ENCODE measurements at places on chromosomes 7 and 10.

DNA sequence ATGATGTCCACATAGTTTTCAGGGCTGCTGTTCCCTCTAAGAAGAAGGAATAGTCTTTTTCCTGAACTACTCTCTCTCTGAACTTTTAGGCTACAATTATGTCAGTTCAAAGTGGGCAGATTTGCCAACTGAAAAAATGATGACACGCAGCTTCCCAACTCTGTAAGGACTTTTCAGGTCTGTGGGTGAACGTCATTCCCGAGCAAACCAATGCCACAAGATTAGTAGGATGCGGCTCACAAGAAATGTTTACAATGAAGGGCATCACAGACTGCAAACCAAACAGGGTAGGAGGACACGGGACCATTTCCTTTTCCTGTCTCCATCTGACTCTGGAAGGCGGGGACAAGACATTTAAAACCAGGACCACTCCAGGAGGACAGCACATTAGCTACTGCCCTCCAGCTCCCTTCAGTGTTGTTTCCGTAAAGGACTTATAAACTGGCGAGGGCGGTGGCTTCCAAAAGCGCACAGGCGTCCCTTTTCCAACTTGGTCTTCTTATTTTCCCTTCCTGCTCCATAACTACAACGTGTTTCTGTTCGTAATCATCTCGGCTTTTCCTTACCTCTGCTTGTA, 539 bp upstream of the MKLN1 start:
- DNase-seq, result no peak

- DNase-seq, result no peak
These were observed 39.6 kb downstream of the PDGFA start for GRCh38 chr7:479948-480499.

DNA sequence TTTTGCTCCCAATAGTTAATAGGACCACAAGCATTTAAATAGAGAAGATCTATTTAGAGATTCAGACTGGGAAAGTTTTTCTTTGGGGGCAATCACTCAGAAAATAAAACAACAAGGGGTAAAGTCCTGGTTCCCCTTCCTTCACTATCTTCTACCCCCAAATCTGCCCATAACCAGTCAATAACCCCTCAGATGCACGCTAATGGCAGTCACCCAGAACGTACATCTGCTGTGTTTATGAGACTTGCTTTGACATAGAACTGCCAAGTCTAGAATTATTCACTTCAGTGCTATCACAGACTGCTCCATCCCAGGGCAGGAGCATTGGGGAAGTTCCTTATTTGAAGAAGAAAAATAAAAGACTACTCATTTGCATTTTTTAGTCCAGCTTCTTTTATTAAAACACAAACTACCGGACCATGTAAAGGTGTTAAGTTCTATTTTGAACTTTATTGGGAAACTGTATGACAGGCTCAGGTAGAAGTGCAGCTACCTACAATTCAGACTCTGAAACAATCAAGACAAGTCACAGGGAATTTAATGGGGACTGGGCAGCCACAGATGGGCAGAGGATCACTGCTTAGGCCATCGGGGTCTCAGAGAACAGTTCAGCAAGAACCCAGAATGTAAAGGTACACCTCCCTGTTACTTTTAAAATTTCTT, 38.4 kb downstream of the ANK3 start:
- no peak for DNase-seq

DNA sequence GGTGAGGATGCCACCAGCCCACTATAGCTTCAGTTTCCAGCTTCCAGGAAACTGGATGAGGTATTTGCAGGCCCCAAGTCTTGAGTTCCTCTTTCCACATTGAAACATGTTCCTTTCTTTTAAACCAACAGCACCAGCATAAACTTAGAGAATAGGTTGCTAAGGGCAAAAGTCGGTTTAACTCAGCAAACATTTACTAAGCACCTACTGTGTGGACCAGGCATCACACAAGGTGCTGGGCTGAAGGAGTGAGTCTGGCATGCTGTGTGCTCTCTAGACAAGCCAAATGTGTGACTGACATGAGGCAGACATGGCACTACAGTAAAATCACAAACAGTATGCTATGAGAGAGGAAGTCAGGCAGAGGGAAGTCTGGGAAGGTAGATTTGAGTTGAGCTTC, 11.0 kb upstream of the RASSF4 start:
- DNase-seq, result no peak

- no peak for DNase-seq
These were observed 53.9 kb downstream of the SYPL1 start for GRCh38 chr7:106057962-106058927.

GRCh38 chr7:88254721-88255424, 35.0 kb upstream of the SRI start:
- no peak for DNase-seq

DNA sequence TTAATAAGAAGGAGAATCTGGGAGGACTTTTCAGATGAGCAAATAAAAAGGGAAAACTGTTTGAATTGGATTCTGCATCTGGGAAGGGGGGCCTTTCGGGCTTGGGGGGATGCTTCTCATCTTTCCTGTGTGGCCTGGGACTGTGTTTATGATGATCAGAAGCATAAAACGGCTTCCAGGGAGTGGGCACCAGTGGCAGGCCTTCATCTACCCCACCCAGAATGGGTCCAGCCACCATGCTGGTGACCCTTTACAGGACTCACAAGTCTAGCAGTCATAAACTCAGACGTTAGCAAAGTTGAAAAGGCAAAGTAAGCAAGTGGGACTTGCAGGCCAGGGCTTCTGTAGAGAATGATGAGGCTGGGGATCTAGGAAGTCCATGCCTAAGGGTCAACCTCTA, 198.3 kb upstream of the ZMIZ1 start:
- no peak for DNase-seq

DNA sequence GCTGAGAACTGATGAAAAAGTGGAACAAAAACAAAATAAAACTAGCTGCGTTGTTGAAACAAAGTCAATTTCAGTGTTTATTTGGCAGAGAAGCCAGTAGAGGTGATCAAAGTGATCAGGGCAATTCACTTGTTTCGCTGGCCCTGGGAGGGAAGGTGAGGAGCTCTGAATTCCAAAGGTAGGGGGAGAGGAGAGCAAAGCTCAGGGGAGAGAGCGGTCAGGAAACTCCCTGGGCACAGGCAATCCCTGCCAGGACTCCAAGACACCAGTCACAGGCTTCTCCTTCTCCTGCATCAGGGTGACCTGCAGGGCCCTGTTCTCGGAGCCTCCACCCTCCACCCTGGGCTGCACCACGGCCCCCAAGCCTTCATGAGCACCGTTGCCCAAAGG, 6.8 kb upstream of the KIAA1217 start:
- no peak for DNase-seq

DNA sequence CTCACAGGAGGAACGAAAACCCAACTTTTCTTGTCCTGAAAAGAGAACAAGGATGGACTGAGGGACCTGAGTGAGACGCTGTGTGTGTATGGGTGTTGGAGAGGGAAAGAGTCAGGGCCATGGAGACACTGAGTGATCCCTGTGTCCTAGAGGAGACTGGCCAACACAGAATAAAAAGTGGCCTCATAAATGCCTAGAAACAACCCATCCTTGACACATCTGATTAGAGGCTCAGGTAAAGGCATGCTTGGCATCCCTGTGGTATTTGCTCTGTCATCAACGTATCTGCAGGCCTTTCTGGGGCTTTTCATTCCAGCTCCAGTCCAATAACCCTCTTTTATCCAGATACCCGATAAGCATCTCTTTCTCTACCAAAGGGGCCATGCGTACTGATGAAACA, 86.3 kb downstream of the FGFR2 start:
- no peak for DNase-seq

DNA sequence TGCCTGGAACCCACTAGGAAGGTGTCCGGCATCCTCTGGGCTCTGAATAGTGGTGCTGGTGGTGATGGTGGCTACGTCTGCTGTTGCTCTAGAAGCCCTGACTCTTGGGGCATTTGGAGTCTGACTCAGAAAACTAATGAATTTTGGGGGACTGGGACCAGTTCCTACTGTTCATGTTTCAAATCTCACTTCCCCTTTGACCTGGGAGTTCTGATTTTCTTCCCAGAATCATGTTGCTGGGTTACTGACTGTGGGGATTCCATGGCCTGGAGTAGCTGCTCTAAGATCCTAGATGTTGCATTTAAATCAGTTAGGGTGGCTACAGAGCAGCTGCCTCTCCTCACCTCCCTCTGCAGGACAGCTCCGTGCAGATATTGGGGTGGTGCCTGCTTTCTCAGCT, 3.2 kb downstream of the TSPAN33 start:
- DNase-seq, result no peak

- DNase-seq, result no peak
These were observed 589 bp upstream of the ZFAND4 start for GRCh38 chr10:45673074-45673648.

DNA sequence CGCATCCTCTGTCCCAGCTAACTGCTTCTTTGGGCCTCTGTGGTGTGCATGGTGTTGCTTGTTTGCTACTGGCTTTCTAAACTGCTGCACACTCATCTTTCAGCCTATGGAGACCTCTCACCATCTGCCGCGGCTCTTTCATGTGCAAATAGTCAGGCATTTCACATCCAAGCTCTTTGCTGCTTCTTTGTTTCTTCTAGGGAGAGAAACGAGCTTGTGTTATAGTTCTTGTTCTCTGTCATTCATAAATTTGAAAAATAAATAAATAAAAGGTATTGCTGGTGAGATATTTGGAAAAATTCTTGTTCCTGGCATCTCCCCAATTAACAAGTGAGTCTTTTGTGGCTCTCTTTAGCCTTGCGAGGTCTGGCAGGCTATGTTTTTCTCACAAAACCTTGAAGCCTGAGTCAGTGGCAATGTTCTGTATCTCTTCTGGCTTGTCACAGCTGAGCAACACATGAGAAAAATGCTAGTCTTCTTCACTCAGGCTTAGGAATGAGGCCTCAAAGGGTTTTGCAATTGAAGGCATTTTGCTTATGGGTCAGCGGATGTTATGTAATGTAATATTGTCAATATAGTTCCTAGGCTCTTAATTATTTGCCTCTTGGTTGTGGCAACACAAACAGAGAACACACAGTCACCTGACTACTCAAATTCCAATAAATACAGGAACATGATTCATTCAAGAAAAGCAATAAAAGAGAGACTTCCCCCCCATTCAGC, 274.0 kb downstream of the FRMD4A start:
- no peak for DNase-seq

- DNase-seq, result no peak
These were observed 7.8 kb upstream of the CCNY start for GRCh38 chr10:35328404-35329037.

GRCh38 chr7:2041496-2042367, 191.0 kb downstream of the MAD1L1 start:
- no peak for DNase-seq

GRCh38 chr10:109247814-109248213, 675.5 kb downstream of the XPNPEP1 start:
- no peak for DNase-seq

- DNase-seq, result no peak
These were observed 95.5 kb downstream of the SGMS1 start for GRCh38 chr10:50528206-50528605.

- DNase-seq, result no peak
These were observed 20.4 kb upstream of the CARD11 start for GRCh38 chr7:3064067-3064466.

- DNase-seq, result no peak
These were observed 1.4 kb upstream of the TSPAN15 start for GRCh38 chr10:69449841-69450240.

DNA sequence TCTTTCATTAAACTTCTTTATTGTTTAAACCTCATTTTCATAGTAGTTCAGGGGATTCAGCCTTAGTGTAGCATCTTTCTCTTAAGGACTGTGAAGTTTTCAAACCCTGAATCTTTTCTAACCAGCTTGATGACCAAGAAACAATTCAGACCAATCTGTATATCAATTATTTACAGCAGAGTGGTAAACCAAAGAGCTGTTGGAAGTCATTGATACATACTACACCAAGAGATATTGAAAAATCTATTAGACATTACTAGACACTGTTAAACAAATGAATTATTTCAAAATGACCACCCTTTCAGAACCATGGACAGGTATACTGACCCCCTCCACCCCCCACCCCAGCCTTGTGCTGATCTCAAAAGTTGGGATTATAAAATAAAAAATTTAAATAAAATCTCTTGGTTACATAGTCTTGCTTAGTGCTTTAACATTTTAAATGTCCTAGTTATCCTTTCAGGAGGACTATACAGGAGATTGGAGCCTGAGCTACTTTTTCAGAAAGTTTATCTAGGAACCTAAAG, 143.9 kb upstream of the LSM8 start:
- no peak for DNase-seq

- DNase-seq, result no peak
These were observed 72.0 kb downstream of the UBE3C start for GRCh38 chr7:157210682-157211081.

DNA sequence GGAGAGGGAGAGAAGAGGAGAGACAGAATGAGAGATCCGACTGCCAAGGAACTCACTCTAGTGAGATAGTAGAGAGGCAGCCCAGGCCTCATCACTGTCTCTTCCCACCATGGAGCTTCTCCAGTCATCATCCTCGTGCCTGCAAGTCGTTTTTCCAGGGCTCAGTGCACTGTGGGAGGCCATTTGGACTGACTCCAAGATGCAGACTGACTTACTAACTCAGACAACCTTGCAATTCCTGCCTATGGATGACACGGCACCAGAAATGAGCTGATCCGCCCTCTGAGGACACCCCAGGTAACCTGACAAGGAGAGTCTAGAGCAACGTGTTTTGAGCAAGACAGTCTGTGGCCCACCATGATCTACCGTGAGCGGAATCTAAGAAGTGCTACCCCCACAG, 154.9 kb downstream of the GLI3 start:
- no peak for DNase-seq

GRCh38 chr10:71270301-71271220, 48.5 kb upstream of the SLC29A3 start:
- DNase-seq, result no peak

DNA sequence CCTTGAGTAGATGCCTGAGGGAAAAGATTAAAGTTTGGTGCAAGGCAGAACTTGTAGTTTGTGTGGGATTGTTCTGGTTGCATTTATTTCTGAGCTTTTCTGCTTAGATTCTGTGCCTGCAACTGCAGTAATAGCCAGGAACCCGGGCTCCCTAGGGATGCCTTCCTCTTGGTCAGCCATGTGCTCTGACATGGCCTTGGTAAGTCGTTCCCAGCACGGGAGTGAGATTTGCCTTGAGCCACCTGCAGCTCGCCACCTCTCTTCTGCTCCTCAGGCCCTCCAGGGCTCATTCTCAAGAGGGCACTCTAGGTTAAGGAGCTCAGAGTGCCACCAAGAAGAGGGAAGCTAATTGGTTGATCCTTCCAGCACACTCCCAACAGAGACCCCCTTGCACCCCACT, 350.6 kb upstream of the MKI67 start:
- no peak for DNase-seq

GRCh38 chr10:78957471-78958039, 111.2 kb upstream of the ZMIZ1 start:
- no peak for DNase-seq

- DNase-seq, result no peak
These were observed 45.0 kb downstream of the VWDE start for GRCh38 chr7:12358694-12359093.

DNA sequence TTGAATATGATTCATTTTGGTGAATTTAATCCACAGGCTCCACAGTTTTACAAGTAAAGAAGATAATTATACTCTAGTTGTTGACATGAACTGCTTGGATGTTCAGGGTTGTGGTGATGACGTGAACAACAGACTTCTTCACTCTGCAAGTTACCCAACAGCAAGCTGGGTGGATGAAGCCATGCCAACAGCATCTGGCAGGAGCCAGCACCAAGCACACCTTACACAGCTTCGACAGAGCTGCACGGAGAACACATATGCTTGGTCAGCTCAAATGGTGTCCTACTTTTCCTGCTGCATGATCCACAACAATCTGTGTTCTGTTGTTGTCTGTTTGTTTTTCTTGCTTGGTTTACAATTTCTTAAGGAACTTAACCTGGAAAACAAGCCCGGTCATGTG, 9.8 kb downstream of the NOD1 start:
- DNase-seq, result no peak

- DNase-seq, result no peak
These were observed 137.1 kb downstream of the KAT6B start for GRCh38 chr10:74963549-74963948.

Data from stimulated activated CD4-positive, alpha-beta T cell treated with anti-CD3 and anti-CD28 coated beads, Interleukin-1b, Interleukin-23, amount 100 ng/mL, for 4 hours (primary cell).